ENCODE measurements at places on chromosomes 5 and 9.

DNA sequence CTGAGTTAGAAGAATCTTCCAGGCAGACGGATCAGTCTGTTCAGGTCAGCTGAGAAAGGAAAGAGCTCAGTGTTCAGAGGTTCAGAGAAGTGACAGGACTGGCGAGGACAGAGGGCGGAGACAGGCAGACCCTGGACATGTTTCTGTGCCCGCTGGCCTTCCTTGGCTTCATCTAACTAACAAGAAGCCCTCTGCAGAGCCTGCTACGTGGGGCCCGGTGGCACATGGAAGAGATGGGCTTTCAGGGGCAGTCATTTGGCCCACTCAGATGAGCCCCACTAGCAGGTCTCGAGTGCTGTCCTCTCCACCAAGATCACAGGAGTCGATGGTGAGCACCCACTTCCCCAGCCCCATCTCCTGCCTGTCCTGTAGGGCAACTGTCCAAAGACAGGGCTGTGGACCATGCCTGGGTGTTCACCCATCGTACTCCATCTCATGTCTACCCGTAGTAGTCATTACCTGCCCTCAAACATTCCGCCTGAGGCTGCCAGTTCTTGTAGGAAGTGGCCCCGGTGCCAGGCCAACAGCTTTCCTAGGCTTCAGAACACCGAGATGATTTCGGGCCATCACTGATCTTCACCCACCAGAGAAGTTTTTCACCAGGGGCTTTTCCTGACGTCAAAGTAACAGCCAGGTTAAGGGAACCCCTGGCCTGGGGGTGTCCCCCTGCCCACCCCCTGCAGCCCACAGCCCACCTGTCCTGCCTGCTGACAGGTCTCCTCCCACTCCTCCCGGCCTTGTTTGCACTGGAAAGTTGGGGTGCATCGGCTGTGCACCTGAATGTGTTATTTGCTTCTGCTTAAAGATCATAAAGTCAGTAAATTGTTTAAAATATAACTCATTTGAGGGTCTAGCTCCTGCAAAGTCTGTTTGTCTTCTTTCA, 14.0 kb downstream of the IRX2 start:
- DNase-seq: no peak

DNA sequence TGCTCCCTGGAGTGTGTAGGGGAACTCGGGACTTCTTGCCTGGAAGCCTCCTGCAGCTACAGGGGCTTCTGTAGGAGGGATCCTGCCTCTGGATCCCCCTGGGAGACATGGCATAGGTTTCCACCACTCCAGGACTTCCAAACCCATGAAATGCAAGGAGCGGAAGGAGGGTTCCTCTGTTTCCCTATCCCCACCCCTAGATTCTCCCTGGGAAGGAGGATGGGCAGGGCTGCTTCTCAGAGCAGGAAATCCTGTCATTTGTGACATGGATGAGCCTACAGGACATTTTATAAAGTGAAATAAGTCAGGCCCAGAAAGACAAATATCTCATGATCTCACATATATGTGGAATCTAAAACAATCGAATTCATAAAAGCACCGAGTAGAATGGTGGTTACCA, 23.5 kb upstream of the SLC25A48 start:
- DNase-seq: no peak

DNA sequence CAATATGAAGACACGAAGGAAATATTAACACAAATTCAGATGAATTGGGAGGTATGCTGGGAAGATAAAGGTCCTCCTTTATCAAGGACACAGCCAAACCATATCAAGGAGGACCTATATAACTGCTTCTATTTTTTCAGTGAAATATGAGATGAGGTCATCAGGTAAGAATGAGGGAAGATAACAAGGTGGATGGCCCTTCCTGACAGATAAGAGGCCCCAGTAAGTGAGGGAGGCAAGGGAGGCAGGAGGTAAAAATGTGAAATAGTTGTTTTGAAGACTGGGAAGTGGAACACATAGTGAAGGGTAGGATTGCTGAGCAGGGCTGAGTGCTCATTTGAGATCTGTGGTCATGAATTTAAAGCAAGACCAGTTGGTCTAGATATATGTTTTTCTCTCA, 60.0 kb upstream of the FOXE1 start:
- no peak for DNase-seq

GRCh38 chr5:121987685-121988073, 25.9 kb downstream of the SRFBP1 start:
- DNase-seq: no peak

- DNase-seq: no peak
Measured at GRCh38 chr9:69215774-69216485, 41.9 kb downstream of the TJP2 start.

DNA sequence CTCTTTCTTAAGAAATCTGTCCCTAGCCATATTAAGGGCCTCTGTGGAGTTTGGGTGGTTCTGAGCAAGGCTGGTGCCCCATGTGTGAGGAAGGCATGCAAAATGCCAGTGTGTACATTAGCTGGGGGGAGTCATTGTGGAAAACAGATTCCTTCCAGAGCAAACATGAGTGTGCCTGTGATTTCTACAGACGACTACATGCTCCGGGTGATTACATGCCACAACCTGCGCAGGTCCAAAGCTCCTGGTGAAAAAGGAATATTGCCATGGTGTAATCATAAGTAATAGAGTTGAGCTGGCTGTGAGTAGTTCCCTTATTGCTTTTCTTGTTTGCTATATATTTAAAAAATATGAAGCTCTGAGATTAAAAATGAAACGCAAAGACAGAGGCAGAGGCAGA, 102.1 kb downstream of the ACER2 start:
- no peak for DNase-seq

GRCh38 chr9:2583308-2584013, 38.1 kb upstream of the VLDLR start:
- no peak for DNase-seq

DNA sequence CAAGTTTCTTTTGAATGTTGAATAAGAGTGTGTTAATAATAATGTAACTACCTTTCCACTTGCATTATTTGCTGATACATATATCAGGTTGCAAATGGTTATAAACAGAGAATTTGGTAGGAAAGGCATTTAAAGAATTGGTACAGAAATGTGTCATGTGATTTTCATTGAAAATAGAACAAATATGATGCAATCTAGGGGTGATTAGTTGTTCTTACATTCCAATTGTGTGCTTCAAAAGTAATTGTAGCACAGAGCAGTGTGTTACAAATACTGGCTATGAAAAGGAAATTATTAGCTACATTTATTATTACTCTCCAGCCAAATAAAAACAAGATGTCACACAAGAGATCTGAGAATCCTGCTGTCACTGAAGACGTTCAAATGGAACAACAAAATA, 61.8 kb upstream of the PRDM9 start:
- peak; percentile 9 for DNase-seq

DNA sequence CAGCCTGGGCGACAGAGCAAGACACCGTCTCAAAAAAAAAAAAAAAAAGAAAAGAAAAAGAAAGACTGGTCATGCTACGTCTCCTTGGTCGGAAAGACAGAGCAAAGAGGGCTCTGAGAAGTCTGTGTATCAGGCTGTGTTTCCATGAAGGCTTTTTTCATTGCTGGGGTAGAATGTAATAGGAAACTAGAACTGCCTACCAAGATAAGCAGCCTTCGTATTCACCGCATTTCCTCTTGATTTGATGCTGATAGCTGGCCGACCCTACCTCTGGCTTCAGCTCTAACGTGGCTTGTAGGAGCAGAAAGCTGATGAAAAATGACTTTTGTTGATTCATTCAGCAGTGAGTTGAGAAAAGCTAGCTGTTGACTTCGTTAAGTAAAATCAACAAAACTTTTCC, 17.4 kb downstream of the SLC1A3 start:
- no peak for DNase-seq

DNA sequence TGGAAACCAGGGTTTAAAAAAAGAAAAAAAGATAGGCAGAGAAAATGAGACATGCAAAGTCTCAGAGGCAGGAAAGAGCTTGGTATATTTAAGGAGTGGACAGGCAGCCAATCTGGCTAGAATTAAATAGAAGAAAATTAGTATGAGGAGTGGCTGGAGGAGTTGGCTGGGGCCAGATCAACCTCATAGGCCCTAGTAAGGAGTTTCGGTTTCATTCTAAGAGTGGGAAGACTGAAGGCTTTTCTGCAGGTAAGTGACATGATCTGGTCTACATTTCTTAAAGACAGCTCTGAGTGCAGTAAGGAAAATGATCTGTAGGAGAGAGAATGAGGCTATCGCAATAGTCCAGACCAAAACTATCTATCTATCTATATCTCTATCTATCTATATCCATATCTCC, 27.5 kb downstream of the ADRB2 start:
- DNase-seq: no peak

DNA sequence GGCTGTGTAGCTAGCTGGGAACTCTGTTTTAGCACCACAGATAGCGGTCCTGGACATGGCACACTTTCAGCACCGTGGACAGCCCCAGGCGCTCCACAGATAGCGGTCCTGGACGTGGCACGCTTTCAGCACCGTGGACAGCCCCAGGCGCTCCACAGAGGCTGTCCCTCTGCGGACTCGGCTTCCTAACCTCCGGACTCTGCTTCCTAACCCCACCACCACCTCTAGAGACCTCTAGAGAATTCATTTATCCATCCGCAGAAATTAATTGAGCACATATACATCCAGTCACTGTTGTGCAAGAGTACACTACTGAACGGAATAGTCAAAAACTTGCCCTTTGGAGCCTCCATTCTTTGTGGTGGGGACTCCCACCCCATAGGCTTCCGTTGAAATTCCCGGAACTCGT, 27.4 kb downstream of the UNC5A start:
- DNase-seq: peak; percentile 86

- no peak for DNase-seq
Measured at GRCh38 chr5:135735831-135736230, 98.6 kb upstream of the SLC25A48 start.

GRCh38 chr5:172920447-172920849, 38.8 kb upstream of the RPL26L1 start:
- DNase-seq: peak; percentile 97

DNA sequence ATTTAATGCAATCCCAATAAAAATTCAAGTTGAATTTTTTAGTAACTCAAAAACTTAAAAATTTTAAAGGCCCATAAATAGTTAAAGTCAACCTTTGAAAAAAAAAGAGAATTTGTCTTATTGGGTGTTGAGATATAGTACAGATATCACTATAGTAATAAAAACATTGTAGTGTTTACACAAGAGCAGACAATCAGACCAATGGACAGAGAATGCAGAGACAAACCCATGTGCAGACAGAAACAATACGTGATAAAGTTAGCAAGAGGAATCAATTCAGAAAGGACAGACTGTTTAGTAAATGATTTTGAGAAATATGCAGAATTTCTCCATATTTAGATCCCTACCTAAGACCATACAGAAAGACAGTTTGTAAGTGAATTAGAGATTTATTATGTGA, 33.9 kb downstream of the GOLGA1 start:
- no peak for DNase-seq

GRCh38 chr5:137264041-137264440, 235.1 kb downstream of the SPOCK1 start:
- peak; percentile 46 for DNase-seq

DNA sequence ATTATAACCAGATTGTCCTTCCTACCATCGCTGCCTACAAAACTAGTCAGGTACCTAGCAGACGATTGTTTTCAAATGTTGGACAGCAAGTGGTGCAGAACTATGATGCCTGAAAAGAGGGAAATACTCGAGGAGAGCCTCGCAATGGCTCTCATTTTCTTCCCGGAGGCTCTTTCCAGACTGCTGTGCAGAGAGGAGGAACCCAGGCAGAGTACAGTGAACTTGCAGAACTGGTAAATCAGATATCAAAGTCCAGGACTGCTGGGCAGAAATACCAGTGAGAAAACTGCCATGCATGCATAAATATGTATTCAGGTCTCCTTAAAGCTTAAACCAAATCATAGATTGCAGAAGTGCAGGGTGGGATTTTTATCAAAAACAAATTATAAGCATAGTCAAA, 26.4 kb upstream of the UGT3A1 start:
- no peak for DNase-seq

DNA sequence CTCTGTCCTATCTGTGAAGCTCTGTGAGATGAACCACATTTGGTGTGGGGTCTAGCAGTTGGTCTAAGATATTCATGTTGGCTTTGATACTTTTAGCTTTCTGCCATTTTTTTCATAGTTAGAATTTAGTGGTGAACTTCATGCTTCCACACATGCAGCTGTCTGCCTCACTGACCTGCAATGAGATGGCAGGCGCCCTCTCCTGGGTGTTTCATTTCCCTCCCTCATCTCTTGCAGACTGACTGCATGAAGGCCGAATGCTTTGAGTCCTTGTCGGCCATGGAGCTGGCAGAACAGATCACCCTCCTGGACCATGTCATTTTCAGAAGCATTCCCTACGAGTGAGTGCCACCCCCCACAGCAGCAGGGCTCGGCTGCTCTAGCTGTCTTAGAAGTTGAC, 26.1 kb upstream of the CKMT2 start:
- DNase-seq: peak; percentile 6

- DNase-seq: peak; percentile 29
Measured at GRCh38 chr9:120531683-120532300, 48.2 kb downstream of the CDK5RAP2 start.

DNA sequence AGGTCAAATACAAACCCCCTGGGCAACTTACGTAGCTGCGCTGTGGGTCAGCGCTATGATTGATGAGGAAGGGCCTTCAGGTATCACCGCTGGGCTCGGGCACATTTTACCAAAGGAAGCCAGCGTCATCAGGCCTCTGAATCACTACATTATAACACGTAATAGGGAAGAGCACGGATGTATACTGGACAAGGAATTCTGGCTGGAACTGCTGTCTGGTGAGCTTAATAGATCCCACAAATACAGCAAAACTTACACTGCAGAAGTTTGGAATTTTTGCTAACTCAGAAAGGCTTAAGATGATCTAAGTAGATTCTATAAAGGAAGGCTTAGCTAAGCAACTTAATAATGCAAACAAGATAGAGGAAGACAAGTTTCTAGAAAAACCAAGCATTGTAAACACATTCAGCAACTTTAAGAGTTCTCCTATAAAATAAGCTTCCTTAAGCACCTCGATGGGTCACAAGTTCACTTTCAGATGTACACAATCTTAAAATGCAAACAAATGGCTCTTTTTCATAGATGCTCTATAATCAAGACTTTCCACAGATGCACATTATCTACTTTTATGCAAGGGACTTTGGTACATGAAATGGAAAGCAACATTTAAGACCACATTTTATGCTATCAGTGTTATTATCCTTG, 360.1 kb upstream of the PANK3 start:
- DNase-seq: peak; percentile 22

GRCh38 chr5:54278036-54278830, 32.1 kb downstream of the ARL15 start:
- no peak for DNase-seq

- no peak for DNase-seq
Measured at GRCh38 chr9:8804613-8805012, 1005.0 kb upstream of the DMAC1 start.

DNA sequence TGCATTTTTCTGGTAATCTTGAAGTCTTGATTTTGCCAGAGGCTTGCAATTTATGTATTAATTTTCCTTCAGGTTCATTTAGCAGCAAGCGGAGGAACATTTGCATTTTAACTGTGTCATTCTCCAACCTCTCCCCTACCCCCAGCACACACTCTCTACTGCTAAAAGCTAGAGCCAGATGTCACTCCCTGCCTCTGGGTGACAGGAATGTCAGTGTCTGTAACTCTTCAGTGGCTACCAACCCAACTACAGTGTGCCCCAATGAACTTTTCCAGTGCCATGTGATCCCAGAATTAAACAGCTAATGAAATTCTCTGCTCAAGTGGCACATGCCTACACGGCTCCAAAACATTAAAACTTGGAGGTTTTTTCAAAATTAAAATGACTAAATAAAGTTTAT, 260.3 kb downstream of the GOLPH3 start:
- no peak for DNase-seq

All from fibroblast of skin of right biceps (primary cell).